ENCODE measurements at places on chromosomes 12 and 14.

DNA sequence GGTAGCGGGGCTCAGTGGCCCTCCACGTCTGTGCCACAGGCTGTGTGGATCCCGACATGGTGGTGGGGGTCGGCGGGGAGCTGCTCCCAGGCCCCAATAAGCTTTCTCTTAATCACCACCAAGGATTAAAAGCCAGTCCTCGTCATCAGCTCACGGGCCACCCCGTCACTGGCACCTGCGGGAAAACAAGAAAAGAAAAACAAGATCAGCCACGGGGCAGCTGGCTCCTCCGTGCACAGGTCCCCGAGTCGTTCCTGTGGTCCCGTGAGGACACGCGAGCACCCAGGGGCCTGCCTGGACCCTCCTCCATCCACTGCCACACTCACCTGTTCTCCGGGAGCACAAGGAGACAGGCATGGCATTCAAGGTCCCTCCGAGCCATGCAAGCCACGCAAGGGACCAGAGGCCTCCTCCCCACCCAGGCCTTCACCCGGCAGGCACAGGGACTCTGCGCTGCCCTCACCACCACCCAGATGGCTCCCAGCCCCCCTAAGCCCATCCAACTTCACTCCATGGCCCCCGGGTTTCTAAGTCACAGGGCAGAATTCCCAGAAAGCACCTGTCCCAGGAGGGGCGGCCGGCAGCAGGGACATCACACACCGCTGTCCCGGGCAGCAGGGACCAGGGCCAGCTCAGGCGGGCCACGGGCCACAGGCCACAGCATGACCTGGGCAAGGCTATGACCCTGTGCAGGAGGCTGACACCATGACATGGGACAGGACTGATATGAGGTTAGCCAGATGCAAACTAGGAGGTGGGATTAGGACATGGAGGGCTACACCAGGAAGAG lies 72.0 kb downstream of the NCOR2 start:
- no peak for DNase-seq

GRCh38 chr12:107014055-107014454 lies 27.1 kb upstream of the MTERF2 start:
- DNase-seq = no peak

GRCh38 chr12:88450136-88450535 lies 130.1 kb downstream of the KITLG start:
- no peak for DNase-seq

DNA sequence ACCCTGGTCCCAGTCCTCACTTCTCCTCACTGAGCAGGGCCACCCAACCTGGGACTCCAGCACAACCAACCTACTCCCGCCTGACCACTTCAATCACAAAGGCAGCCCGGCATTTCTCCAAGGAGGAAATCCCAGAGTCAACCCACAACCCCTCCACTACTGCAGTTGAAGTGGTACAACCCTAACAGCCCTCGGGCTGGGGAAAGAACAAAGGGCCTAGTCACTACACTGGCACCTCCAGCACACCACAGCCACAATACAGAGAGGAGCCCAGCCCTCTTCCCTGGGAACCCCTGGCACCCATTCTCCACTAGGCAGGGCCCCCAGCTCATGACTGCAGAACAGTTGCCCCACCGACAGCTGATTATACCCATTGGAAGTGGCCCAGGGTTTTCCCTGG lies 13.7 kb upstream of the OR5AU1 start:
- no peak for DNase-seq

All from activated T-cell treated with anti-CD3 and anti-CD28 coated beads, Interleukin-2, amount 50 U/mL, for 48 hours (primary cell).